ENCODE measurements at places on chromosomes 7 and 10. TPM values are rescaled to one million over a fixed set of nuclear protein-coding genes. Genes with fewer than 3 reads are reported as not detected.

DNA sequence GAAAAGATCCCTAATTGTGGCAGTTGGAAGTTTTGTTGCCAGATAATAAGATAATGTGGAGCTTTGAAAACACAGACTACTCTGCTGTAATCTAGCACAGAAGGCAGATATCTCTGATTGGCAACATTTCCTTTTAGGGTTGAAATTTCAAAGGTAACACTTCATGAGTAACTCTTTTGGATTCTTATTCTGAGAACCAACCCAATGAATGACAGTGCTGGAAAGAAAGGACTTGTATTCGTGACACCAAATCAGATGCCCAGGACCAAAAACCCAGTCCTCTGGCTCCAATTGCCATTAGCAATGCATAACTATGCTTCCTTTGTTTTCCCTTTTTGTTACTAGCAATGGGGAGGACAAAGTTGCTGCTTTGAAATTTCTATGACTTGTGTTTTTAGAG, 41.0 kb upstream of the ELMO1 start:
- no peak for DNase-seq

DNA sequence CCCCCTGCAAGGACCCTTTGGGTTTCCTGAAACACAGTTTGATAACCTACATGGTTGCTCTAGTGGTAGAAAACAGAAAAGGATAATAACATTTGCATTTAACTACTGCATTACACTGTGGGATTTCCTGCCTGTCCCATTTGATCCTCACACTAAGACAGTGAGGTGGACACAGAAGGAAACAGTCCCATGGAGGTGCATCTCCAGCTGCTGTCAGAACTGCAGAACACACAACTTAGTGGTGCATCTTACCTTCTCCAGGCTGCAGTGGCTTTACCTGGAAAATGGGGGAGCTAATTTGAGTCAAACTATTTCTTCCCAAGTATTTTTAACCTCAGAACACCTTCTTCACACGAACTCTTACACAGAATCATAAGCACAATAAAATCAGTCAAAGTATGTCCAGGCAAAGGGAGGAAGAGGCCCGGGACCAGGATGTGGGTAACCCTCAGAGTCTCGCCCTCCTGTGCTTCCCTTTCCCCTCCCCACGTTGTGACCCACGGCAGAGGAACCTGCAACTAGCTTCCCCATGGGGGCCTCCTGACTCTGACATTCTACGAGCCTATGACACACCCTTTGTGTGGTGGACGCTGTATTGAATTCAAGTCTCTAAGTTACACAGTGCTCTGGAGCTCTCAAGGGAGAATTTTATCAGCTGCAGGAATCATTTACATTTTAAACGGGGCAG, 33.7 kb downstream of the SCRN1 start:
- DNase-seq = no peak

GRCh38 chr7:46165276-46165675, 244.2 kb upstream of the IGFBP3 start:
- DNase-seq = no peak

- peak; percentile 23 for DNase-seq
Observed at GRCh38 chr7:12884856-12885440, 197.5 kb downstream of the ARL4A start.

- DNase-seq = no peak
Observed at GRCh38 chr7:1404898-1405548, 54.2 kb downstream of the MICALL2 start.

DNA sequence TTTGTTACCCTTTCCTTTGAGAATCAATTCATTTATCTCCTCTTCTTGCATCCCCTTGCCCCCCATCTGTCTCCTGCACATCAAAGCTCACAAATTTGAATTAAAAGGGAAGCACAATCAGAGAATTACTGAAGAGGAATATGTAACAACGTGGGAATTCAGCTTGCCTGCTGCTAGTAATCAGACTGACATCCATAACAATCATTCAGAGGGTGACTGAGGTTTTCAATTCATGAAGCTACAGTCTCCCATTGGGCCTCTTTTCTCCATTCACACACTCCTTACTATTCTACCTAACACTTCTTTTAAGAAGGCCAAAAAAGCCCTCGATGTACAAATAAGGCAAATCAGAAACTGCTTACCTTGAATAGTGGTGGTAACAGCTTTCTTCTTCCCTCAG, 24.3 kb upstream of the DNA2 start:
- no peak for DNase-seq

NODAL gene
- not detected for total RNA-seq

SYT15B gene
- not detected for total RNA-seq

CHN2 gene
- not detected for total RNA-seq

SLK gene
- total RNA-seq = 16.6 TPM
